ENCODE measurements at places on chromosomes 7 and 10.
A peak's percentile ranks its signal among the peaks of the same experiment; 100 is the strongest.

- DNase-seq: peak; percentile 97
These were observed 97.1 kb downstream of the CREB5 start for GRCh38 chr7:28509251-28510025.

- no peak for DNase-seq
These were observed 44.8 kb downstream of the GNAT3 start for GRCh38 chr7:80467069-80467468.

- DNase-seq: no peak
These were observed at the start of gene EPHA1 for GRCh38 chr7:143408686-143409561. TSS of gene EPHA1 (minus strand) at chr7:143408856. CDS start at chr7:143408805, 51 bp downstream.

DNA sequence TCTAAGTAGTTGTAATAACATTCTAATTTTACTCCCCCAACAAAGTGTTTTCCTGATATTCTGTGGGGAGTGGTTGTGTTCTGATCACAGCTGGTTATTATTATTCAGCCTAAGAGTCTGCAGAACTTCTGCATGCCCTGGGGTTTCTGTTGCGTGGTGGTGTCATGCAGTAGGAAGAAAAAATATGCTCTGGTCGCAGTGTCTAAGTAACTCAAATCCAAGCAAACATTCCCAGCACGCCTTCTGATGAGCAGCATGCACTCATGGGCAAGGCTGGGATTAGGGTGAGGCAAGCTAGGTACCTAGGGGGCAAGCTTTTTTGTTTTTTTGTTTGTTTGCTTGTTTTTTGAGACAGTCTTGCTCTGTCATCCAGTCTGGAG, 112.8 kb upstream of the KMT2E start:
- DNase-seq: no peak

DNA sequence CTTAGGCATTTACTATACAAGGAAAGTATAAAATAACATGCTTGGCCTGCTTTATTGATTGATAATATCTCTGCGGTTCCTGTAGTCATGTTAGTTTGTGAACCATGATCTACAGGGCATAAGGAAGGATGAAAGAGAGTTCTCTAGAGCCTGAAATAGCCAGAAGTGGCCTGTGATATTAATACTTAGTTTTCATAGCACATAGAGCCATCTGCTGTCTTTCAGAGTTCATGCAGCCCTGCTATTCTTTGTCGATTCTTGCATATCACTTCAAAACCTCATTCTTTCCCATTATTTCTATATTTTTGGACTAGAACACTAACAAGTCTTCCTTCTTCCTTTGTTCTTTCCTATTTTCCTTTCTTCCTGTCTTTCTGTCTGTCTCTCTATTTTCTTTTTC, 26.4 kb upstream of the PRKG1 start:
- no peak for DNase-seq

GRCh38 chr7:36809086-36809485, 84.8 kb upstream of the AOAH start:
- DNase-seq: no peak

- DNase-seq: no peak
These were observed 451.2 kb downstream of the PLXNA4 start for GRCh38 chr7:132125096-132125495.

All from inflammatory macrophage (primary cell).